Natural killer cell treated with Interleukin-12 subunit alpha and Interleukin-12 subunit beta and Interleukin-15 and Interleukin-18, amount 100 ng/mL, for 72 hours (primary cell): ENCODE measurements at places on chromosomes 1 and 21. TPM values are rescaled to one million over a fixed set of nuclear protein-coding genes. Genes with fewer than 3 reads are reported as not detected.

C1orf115 gene
- total RNA-seq = not detected

RPRD2 gene
- 23.9 TPM for total RNA-seq

NPHS2 gene
- total RNA-seq = not detected

HMCN1 gene
- total RNA-seq = 1.4 TPM

CACNA1E gene
- total RNA-seq = 0.08 TPM

DOP1B gene
- 8.9 TPM for total RNA-seq

F5 gene
- total RNA-seq = 0.47 TPM

S100A12 gene
- not detected for total RNA-seq

DNA sequence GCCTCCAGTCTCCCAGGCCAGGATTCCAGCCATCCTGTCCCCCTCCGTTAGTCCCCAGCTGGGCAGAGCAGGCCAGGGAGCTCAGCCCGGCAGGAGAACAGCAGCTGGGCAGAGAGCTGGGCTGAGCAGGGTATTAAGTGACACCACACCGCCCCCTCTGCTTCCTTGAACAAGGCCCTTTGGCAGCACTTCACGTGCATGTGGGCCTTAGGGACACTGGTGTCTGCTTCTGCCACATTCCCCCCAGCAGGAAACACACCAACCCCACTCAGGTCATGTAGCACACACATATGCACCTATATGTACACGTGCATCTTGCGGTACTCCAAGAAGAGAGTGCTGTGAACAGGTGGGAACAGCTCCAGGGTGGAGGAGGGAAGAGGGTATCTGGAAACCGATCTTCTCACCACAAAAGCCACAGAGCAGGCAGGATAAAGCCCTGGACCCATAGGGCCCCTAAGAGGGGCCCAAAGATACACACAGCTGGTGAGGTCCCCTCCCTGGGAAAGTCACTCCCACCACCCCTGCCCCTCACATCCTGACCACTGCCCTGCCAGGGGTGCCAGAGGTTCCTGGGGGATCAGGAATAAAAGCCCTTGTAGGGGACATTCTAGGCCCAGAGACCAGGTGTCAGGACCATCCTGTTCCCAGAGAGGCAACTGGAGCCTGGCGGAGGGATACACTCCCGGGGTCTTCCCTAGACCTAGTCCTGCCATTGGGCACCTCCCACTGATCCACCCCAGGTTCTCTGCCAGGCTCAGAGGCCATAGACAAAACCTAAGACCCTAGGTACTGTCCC, 4.5 kb downstream of the EPHA2 start:
- DNase-seq = no peak

GRCh38 chr1:182889997-182890396, 50.9 kb downstream of the DHX9 start:
- no peak for DNase-seq

DNA sequence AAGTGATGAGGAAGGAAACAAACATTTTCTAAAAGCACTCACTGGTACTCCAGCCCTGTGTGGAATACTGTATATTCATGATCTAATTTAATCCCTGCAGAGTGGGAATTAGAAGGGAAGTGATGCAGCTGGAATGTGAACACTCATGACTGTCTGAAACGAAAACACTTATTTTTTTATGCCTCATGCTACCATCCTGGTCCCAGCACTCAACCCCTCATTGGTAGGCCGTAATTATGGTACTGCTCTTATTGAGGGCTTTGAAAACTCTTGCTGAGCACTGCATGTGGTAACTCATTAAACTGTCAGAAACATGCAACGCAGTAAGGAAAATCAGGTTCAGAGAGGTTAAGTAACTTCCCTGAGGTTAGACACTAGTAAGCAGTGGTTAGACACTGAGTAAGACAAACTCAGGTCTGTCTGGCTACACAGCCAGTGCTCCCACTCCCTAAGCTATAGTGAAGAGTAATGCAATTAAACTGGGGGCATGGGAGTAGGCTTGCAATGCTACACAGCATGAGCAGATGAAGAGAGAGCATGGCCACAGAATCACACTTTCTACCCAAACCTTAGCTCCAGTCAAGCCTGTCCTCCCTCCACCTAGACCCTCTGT, 17.3 kb upstream of the TNFSF4 start:
- no peak for DNase-seq

DNA sequence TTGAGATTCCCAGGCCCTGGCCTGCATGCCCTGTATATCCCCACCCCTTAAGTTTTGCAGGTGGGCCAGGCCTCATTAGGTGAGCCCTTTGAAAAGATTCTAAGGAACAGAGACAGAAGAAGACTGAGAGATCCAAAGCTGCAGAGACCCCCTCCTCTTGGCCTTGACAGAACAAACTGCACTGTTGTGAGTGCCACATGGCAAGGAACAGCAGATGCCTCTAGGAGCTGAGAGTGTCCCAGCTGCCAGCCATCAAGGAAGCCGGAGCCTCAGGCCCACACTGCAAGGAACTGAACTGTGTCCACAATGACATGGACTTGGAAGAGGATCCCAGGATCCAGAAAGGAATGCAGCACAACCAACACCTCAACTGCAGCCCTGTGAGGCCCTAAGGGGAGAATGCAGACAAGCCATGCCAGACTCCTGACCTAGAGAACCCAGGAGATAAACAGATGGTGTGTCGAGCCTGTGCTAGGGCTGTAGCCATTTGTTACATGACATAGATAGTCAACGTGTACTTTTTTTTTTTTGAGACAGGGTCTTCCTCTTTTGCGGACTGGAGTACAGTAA, 182.7 kb downstream of the AJAP1 start:
- DNase-seq = no peak

DNA sequence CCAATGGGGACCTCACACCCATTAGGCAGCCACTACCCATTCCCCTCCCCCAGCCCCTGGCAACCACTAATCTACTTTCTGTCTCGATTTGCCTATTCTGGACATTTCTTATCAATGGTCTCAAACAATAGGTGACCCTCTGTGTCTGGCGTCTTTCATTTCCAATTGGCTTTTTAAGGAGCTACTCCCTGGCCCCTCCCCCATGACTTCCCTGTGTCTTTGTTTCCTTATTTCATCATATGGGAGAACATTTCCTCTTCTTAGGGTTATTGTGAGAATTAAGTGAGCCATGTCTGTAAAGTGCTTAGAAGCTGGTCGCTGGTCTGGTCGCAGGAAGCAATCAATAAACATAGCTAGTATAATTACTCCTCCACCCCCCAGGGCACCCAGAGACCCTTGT, 80.9 kb downstream of the SPSB1 start:
- DNase-seq = no peak

GRCh38 chr1:180524915-180525714, 22.7 kb upstream of the ACBD6 start:
- no peak for DNase-seq

GRCh38 chr1:244802041-244802440, 33.4 kb upstream of the COX20 start:
- no peak for DNase-seq

GRCh38 chr1:57091642-57092041, 125.8 kb upstream of the C8B start:
- no peak for DNase-seq

DNA sequence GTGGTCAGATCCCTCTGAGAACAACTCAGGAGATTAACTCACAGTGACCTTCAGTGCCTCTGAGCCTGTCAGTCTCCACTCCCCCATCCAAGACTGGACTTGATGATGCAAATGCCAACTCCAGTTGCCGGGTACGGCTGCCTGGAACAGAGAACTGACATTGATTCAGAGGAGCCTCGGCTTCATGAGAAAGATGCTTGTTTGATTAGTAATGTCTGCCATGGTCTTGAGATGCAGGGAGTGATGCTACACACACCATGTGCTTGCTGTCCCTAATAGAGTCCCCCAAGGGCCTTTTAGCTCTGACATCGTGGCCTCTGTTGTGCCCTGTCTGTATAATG, 51.8 kb upstream of the LRP8 start:
- no peak for DNase-seq

DNA sequence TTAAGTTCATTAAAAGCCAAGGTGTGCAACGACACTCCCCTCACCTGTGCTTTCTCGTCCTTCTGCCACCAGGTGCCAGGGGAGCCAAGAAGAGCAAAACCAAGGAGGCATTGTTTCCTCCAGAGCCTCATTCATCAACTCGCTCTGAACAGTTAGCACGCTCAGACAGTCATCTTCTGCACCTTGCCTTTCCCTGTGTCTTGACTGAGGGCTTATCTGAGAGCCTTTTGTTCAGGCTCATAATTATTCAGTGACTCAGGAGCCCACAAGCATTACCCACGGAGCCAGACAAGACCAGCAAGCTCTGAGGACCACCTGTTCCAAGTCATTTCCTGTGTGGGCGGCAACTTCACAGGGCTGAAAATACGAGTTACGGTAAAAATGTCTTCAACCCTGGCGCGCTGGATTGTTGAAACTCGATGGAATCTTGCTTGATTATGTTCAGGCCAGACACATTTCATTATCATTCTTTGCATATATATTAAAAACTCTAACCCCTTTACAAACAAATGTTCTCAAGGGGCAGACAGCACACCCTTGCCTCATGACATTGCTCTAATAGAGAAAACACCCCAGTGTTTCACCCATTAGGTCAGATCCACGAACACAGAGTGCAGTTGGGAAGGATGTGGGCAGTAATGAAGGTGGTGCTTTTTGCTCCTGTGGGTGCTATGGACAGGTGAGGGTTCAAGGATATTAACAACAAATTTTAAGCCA, 89.7 kb upstream of the RUNX1 start:
- no peak for DNase-seq

DNA sequence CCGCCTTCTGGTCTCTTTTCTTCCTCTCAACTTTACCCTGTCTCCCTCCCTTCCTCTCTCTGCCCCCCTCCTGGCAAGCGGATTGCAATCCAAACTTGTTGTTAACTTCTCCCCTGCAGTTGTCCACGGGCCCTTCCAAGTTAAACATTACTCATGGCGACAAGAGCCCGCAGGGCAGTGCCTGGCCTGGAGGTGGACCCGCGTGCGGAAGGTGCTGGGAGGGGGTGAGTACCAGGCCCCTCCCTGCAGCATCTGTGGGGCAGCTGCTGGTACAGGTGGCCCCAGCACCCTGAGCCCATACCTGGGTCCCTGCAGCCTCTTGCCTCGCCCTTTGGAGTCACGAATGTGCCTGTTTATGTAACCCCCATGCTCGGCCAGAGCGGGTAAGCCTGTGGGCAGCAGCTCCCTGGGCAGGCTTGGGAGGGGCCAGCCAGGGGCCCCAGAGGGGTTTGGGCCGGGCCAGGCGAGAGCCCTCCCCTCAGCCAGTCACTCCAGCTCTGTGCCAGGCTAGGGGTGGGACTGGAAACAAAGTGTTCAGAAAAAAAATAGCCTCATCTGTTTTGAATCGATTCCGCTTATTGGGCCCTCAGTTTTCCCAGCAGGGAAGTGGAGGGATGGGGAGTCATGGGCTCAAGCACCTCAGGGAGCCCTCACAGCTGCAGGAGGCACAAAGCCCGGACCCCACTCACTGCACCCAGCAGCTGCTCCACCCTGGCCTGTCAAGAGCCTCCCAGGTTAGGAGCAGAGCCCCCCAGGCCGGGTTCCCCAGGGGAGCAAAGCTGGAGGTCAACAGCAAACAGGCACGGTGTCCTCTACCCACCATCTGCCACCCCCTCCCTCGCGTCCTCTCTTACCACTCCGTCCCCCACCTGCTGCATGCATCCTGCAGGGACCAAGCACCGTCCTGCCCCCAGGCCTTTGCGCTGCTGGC, 14.0 kb upstream of the FAAP20 start:
- no peak for DNase-seq

DNA sequence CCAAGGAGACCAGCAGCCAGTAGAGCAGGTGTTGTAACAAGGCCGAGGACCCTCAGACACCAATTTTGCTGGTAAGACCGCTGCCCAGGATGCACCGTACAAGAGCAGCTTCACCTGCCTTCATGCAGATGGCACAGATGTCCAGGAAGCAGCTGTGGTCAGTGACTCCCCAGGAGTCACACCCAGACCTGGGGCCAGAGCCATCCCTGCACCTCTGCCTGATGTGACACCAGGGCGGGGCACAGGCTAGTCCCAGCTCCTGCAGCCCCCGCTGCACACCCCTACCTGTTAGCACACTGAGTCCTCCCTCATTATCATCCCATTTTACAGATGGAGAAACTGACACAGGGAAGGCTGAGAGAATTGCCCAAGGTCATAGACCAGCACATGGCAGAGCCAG, 16.3 kb upstream of the KCNAB2 start:
- DNase-seq = no peak

- DNase-seq = no peak
Measured at GRCh38 chr1:67347688-67348472, 40.2 kb downstream of the IL12RB2 start.

DNA sequence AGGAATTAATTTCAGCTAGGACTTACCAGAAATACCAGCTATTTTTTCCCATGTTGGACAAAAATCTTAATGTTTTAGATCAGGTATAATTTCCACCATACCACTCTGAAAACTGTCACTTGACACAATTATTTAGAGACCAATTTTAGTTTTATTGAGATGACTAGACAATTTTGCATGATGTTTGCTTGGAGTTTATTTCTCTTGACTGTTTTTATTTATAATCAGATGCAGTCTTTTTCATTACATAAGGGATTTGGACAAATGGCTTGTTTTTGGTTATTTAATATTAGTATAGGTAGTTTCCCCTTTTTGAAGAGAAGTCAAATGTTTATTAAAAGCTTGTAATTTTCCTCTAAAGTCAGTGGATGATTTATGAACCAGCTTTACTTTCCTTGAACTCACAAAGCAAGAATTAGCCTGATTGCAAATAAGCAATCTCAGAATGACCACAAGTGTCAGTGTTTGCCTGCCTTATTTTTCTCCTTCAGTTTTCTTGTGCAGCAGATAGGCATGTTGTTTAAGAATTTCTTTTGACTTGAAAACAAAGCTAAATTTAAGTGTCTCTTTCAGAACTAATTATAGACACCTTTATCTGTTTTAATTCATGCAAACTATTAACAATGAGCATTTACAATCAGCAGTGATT, 3.8 kb upstream of the B3GALT2 start:
- DNase-seq = no peak

- no peak for DNase-seq
Measured at GRCh38 chr1:44611866-44612265, 62.4 kb downstream of the TMEM53 start.

DNA sequence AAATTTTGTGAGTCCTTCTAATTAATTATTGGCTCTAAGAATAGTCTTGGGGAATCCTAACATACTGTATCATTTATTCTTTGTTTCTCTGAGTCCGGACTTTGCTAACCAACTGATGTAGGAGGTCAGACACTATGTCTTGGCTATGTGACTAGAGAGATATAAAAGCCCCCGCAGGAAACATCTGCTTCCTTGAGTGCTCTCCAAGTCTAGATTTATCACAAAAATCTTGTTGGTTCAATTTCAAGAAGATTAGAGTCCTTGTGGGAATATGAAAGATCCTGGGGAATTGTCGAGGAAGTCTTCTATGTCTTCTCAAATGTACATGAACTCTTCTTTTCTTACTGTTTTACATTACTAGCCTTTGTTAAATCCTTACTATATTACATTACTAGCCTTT, 1712.5 kb downstream of the NCAM2 start:
- no peak for DNase-seq

- DNase-seq = no peak
Measured at GRCh38 chr1:23566304-23566703, 7.0 kb upstream of the ID3 start.
